NCI-H1105 treated with DMSO at 0.1 percent for 48 hours (cell line): ENCODE measurements at places on chromosomes 5 and 9.

GRCh38 chr5:128408622-128409021, 129.4 kb downstream of the FBN2 start:
- no peak for DNase-seq

- no peak for DNase-seq
Observed at GRCh38 chr9:133489253-133490190, 10.6 kb upstream of the SLC2A6 start.

GRCh38 chr9:88923092-88923491, 68.2 kb upstream of the S1PR3 start:
- DNase-seq = no peak

DNA sequence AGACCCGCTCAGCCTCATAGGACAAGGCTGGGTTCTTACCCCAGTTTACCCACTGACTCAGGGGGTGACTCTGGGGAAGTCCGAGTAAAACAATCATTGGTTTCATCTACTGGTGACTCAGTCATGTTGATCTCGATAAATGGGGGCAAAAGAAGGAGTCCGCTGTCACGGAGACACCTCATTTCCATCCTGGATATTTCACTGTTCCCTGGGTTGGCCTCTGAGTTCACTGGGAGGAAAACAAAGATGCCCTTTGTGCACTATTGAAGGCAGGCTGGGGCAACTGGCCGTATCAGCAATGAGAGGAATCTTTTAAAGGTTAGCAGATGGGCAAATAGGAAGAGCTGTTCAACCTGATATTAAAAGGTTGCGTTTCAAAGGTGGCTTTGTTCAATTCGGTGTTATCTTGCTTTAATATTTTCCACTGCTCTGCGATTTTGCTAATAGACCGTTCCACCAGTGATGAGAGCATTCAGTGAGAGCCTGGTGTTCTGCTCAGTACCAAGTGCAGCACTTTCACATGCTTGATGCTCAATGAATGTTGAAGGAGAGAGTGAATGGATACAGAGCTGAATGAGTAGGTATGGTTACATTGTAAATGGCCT, 110.2 kb upstream of the EGFLAM start:
- no peak for DNase-seq

GRCh38 chr9:137128862-137129455, 10.0 kb upstream of the GRIN1 start:
- no peak for DNase-seq

- no peak for DNase-seq
Observed at GRCh38 chr9:107872457-107873192, 383.1 kb upstream of the KLF4 start.

DNA sequence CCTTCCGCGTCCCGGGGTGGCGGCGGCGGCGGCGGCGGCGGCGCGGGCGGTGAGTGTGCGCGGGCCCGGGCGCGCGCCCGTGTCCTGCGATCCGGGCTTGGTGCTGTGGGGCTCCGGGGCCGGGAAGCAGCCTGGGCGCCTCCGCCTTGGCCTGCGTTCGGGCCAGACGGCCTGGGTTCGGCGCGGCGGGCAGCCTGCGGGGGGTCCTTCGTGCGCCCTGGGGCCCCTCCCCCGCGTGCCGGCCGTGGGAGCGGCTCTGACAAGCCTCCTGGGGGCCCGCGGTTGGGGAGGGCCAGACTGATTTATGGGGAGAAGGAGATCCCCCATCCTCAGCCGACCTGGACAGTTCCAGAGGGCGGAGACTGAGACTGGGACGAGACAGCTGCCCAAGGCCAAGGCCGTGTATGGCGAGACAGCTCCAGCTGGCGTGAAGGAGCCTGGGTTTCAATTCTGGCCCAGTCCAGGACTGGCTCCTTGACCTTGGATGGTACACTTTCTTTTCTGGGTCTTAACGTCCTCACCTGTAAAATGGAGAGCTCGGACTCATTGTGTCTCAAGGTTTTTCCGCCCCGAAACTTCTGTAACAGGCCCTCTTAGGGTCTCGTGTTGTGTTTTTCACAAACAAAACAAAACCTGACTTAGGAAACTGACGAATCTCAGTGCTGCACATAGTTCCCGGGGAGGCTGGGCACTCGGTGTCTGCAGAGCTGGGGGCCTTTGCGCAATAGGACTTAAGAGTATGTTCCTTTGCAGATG, 603 bp downstream of the TMEM268 start:
- peak; percentile 41 for DNase-seq

GRCh38 chr5:54009828-54010227, 300.5 kb downstream of the ARL15 start:
- DNase-seq = no peak

- no peak for DNase-seq
Observed at GRCh38 chr9:121362813-121363621, 7.0 kb downstream of the STOM start.

DNA sequence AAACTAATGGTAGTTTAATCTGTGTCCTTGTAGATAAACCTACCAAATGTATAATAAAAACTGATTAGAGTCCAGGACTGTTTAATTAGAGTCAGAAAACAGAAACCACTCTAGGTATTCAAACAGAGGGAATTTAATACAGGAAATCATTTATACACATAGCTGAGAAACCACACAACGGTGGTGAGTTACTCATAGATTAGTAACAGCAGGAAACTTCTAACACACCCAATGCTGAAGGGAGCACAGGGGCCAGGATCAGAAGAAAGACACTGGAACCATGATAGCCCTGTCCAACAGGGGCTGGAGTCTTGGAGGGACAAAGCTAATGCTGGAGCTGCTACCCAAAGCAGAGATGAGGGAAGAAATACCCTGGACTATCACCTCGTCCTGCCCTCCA, 321.0 kb downstream of the ACTL7B start:
- no peak for DNase-seq

- DNase-seq = no peak
Observed at GRCh38 chr5:9239626-9240025, 306.2 kb downstream of the SEMA5A start.
